ENCODE measurements at places on chromosomes 11 and 22.

- DNase-seq, result no peak
These were observed 29.9 kb downstream of the CTNND1 start for GRCh38 chr11:57791321-57792059.

DNA sequence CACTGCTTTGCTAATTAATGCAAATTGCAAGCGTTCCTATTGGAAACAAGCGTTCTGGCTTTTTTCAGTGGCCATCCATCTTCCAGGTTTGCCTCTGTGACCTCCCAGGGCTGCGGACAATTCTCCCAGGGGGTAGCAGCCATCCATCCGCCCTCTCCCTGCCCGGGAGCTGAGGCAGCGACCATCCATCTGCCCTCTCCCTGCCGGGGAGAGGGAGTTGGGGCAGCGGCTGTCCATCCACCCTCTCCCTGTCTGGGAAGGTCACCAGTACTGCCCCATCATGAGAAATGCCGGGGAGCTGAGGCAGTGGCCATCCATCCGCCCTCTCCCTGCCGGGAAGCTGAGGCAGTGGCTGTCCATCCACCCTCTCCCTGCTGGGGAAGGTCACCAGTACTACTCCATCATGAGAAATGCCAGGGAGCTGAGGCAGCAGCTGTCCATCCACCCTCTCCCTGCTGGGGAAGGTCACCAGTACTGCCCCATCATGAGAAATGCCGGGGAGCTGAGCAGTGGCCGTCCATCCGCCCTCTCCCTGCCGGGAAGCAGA, 394.7 kb downstream of the BRD1 start:
- DNase-seq, result no peak

DNA sequence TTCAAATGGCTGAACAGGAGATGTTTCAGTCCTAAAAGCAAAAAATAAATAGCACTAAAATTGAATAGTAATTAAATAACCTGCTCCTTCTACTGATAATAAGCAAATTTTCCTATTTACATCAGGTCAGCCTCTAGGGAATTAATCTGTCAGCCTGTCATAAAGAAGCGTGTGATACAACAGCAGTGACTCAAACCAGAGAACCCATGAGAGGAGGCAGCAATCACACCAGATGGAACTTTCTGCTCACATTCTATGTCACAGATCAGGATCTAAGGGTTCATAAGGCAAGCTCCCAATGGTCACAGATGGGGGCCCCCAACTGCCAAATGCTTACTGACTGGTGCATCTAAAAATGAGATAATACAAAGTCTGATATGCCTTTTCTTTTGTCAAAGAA, 41.1 kb downstream of the RBFOX2 start:
- DNase-seq, result no peak

DNA sequence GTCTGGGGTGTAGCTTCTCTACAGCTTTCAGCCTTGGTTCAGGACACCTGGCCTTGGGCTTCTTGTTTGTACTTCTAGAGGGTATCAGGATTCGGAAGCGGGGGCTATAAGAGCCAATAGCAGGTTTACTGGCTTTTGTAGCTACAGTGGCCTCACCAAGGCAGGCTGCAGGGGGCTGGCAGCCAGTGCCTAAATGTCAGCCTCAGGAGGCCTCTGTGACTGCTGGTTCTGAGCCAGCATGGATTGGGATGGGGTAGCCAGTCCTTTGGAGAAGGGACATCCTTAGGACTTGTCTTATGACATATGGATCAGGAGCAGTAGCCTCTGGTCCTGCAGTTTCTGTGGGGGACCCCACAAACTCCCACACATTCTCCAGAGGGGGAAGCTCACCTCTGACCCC, 29.9 kb downstream of the EIF3F start:
- no peak for DNase-seq

Measured in AG04450 (cell line).